ENCODE measurements at places on chromosomes 3 and 15. TPM values are rescaled to one million over a fixed set of nuclear protein-coding genes. Genes with fewer than 3 reads are reported as not detected.

DNA sequence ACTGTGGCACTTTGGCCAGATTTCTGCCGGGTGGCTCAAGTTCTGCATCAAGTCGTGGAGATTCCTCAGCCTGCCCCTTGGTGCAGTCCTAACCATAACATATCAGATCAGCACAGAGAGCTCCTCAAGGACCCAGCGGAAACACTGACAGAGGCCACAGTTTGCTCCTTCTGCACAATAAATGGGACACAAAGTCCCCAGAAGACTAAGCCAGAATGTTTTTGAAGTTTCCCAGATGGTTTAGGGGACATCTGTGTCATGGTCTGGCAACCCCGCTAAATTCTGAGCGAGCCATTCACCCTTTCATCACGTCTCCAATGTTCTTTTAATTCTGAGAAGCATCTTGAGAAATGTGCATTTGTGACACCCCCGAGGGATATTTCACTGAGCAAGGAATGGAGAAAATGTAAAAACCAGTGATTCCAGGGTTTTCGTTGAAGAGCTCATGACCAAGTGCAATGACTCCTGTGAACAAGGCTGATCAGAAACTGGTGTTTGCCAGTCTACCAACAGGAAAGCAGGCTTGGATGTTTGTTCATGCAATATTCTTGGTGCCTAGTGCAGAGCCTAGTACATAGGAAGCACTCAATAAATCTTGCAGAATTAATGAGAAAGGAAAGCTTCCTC, 64.8 kb upstream of the LMCD1 start:
- H3K4me1 ChIP-seq: no peaks in the 10 kb centered on the region
- H3K36me3 ChIP-seq: no peaks in the 10 kb centered on the region
- no peaks in the 10 kb centered on the region for H3K27me3 ChIP-seq
- no peak overlapping the region for H3K27ac ChIP-seq
- no peak overlapping the region for H3K4me3 ChIP-seq

GRCh38 chr3:154310840-154311239, 13.4 kb downstream of the DHX36 start:
- no peak overlapping the region for H3K27ac ChIP-seq
- H3K4me1 ChIP-seq: no peaks in the 10 kb centered on the region
- no peaks in the 10 kb centered on the region for H3K27me3 ChIP-seq

GRCh38 chr3:115022835-115023398, 124.2 kb downstream of the ZBTB20 start:
- no peaks in the 10 kb centered on the region for H3K4me1 ChIP-seq
- no peaks in the 10 kb centered on the region for H3K27me3 ChIP-seq
- H3K27ac ChIP-seq: no peak overlapping the region
- no peak overlapping the region for H3K4me3 ChIP-seq
- H3K36me3 ChIP-seq: no peaks in the 10 kb centered on the region
- no peak for DNase-seq

GRCh38 chr15:82554351-82554750, 14.1 kb upstream of the RPS17 start:
- H3K36me3 ChIP-seq: no peaks in the 10 kb centered on the region
- no peaks in the 10 kb centered on the region for H3K4me1 ChIP-seq
- no peak overlapping the region for H3K4me3 ChIP-seq
- peaks cover 27% of the 10 kb centered on the region for H3K27me3 ChIP-seq
- no peak for DNase-seq

GRCh38 chr3:129577366-129577765, 29.1 kb downstream of the PLXND1 start:
- H3K4me1 ChIP-seq: no peaks in the 10 kb centered on the region
- H3K27ac ChIP-seq: no peak overlapping the region
- no peaks in the 10 kb centered on the region for H3K27me3 ChIP-seq
- no peaks in the 10 kb centered on the region for H3K36me3 ChIP-seq
- no peak overlapping the region for H3K4me3 ChIP-seq
- DNase-seq: no peak

- peaks cover 31% of the 10 kb centered on the region for H3K4me1 ChIP-seq
- no peaks in the 10 kb centered on the region for H3K27me3 ChIP-seq
- H3K4me3 ChIP-seq: no peak overlapping the region
- no peak for DNase-seq
These were observed 121.6 kb downstream of the UBE2E2 start for GRCh38 chr3:23324745-23325144.

GRCh38 chr3:15148614-15149013, 49.7 kb upstream of the RBSN start:
- no peak for DNase-seq
- H3K36me3 ChIP-seq: no peaks in the 10 kb centered on the region
- H3K27ac ChIP-seq: no peak overlapping the region
- H3K4me1 ChIP-seq: no peaks in the 10 kb centered on the region

DNA sequence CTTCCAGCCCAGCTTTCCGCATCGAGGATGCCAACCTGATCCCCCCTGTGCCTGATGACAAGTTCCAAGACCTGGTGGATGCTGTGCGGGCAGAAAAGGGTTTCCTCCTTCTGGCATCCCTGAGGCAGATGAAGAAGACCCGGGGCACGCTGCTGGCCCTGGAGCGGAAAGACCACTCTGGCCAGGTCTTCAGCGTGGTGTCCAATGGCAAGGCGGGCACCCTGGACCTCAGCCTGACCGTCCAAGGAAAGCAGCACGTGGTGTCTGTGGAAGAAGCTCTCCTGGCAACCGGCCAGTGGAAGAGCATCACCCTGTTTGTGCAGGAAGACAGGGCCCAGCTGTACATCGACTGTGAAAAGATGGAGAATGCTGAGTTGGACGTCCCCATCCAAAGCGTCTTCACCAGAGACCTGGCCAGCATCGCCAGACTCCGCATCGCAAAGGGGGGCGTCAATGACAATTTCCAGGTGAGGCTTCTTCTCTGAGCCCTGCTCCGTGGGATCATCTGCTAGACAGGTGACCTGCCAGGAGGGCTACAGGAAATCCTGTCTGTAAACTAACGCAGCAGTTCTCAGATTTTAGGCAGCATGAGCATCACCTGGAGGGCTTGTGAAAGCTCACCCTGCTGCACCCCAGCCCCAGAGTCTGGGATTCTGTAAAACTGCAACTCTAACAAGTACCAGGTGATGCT, 1.6 kb downstream of the THBS1 start:
- H3K4me1 ChIP-seq: peaks cover 22% of the 10 kb centered on the region
- no peak for DNase-seq
- H3K36me3 ChIP-seq: peaks cover 17% of the 10 kb centered on the region
- H3K27ac ChIP-seq: no peak overlapping the region

DNA sequence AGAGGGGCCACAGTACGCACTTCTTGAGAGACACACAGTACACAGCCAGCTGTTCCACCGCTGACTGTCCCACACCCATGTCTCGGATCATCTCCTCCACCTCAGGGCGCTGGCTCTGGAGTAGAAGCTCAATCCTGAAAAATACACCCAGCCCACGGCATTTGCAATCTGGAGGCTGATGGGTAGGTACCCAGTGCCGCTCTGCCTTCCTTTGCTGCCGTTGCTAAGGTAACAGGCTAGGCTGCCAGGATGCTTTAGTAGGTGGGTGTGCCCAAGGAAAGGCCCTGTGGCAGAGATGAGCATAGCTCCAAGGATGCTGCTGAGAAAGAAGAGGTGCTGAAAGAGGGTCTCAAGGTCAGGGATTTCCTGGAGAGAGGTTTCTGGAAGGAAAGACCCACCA, 14.6 kb downstream of the TRAIP start:
- H3K4me1 ChIP-seq: no peaks in the 10 kb centered on the region
- H3K27me3 ChIP-seq: no peaks in the 10 kb centered on the region
- H3K36me3 ChIP-seq: 0 out of 2 replicates have a peak, but pooled peaks cover 3% of the 10 kb centered on the region
- no peak for DNase-seq
- H3K4me3 ChIP-seq: no peak overlapping the region

- peaks cover 56% of the 10 kb centered on the region for H3K4me1 ChIP-seq
- no peaks in the 10 kb centered on the region for H3K27me3 ChIP-seq
- no peak overlapping the region for H3K27ac ChIP-seq
- no peak for DNase-seq
- no peaks in the 10 kb centered on the region for H3K36me3 ChIP-seq
These were observed 140.5 kb upstream of the TBL1XR1 start for GRCh38 chr3:177337541-177338331.

- H3K4me3 ChIP-seq: no peak overlapping the region
- no peaks in the 10 kb centered on the region for H3K36me3 ChIP-seq
- H3K27ac ChIP-seq: peak overlapping the region; percentile 36
- peaks cover 20% of the 10 kb centered on the region for H3K4me1 ChIP-seq
- H3K27me3 ChIP-seq: no peaks in the 10 kb centered on the region
These were observed 23.4 kb upstream of the MAP4 start for GRCh38 chr3:48039487-48040190.

- no peaks in the 10 kb centered on the region for H3K36me3 ChIP-seq
- no peaks in the 10 kb centered on the region for H3K27me3 ChIP-seq
- no peaks in the 10 kb centered on the region for H3K4me1 ChIP-seq
- H3K4me3 ChIP-seq: no peak overlapping the region
These were observed 227.7 kb upstream of the TOPAZ1 start for GRCh38 chr3:44013967-44014366.

DNA sequence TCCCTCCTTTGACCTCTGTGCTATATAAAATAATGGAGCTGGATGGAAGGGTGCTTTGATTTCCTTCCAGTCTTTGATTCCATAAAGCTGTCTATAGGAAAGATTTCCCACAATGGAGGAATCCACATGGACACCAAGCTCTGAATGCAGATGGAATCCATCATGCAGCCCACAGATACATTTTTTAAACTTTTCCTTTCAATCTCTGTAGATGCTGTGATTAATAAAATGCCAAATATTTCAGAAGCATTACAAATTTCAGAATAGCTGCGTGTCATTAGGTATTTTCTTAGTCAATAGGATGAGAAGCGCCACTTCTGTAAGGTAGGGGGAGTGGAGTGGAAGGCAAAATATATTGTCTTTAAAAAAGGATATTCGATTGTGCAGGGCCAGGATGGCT, 489.0 kb downstream of the NTRK3 start:
- H3K27me3 ChIP-seq: no peaks in the 10 kb centered on the region
- H3K4me3 ChIP-seq: no peak overlapping the region
- no peaks in the 10 kb centered on the region for H3K4me1 ChIP-seq
- DNase-seq: no peak
- H3K36me3 ChIP-seq: no peaks in the 10 kb centered on the region
- H3K27ac ChIP-seq: no peak overlapping the region

GRCh38 chr3:24496529-24497482, 2.2 kb upstream of the THRB start:
- no peak for DNase-seq
- H3K4me1 ChIP-seq: peaks cover 47% of the 10 kb centered on the region
- no peak overlapping the region for H3K27ac ChIP-seq
- no peaks in the 10 kb centered on the region for H3K27me3 ChIP-seq

DNA sequence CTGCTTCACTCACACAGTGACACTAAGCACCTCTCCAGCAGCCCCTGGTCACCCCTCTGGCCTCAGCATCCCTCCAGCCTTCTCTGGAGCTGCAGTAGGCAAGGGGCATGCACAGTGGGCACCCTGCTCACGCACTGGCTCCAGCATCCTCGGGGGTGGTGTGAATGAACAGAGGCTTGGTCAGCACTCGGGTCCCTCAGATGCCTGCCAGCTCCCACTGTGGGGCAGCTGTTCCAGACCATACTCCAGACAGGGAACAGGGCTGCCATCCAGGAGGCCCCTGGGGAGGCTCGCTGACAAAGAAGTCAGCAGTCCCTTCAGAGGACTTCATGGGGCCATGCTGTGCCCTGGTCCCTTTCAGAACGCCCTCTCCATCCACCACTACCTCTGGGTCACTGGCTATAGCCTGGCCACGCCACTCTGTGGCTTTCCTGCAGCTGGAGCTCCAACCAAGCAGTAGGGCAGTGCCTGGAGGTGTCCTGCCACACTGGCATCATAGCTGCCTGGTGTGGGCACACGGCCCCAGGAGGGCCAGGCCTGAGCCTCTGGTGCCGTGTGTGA, 26.3 kb downstream of the ALS2CL start:
- H3K36me3 ChIP-seq: no peaks in the 10 kb centered on the region
- H3K27me3 ChIP-seq: no peaks in the 10 kb centered on the region
- no peak for DNase-seq
- no peak overlapping the region for H3K4me3 ChIP-seq

GRCh38 chr15:83919319-83919830, 265.5 kb downstream of the ADAMTSL3 start:
- H3K4me1 ChIP-seq: no peaks in the 10 kb centered on the region
- H3K27me3 ChIP-seq: no peaks in the 10 kb centered on the region

GRCh38 chr15:69724333-69724732, 271.7 kb downstream of the RPLP1 start:
- H3K36me3 ChIP-seq: no peaks in the 10 kb centered on the region
- no peak overlapping the region for H3K27ac ChIP-seq
- no peaks in the 10 kb centered on the region for H3K27me3 ChIP-seq

GRCh38 chr3:149362366-149362765, 15.1 kb downstream of the TM4SF1 start:
- DNase-seq: no peak
- H3K27ac ChIP-seq: no peak overlapping the region
- H3K4me1 ChIP-seq: peaks cover 18% of the 10 kb centered on the region
- no peaks in the 10 kb centered on the region for H3K27me3 ChIP-seq

GRCh38 chr3:79415356-79415755, 352.4 kb downstream of the ROBO1 start:
- H3K27me3 ChIP-seq: no peaks in the 10 kb centered on the region
- no peaks in the 10 kb centered on the region for H3K36me3 ChIP-seq
- no peak overlapping the region for H3K27ac ChIP-seq
- no peak for DNase-seq
- no peaks in the 10 kb centered on the region for H3K4me1 ChIP-seq
- no peak overlapping the region for H3K4me3 ChIP-seq

- H3K36me3 ChIP-seq: no peaks in the 10 kb centered on the region
- H3K4me3 ChIP-seq: no peak overlapping the region
- H3K4me1 ChIP-seq: peaks cover 74% of the 10 kb centered on the region
- H3K27me3 ChIP-seq: no peaks in the 10 kb centered on the region
- H3K27ac ChIP-seq: peak overlapping the region; percentile 66
These were observed 170.2 kb upstream of the TLE3 start for GRCh38 chr15:70267879-70268278.

GRCh38 chr3:153032891-153033290, 129.1 kb upstream of the RAP2B start:
- no peaks in the 10 kb centered on the region for H3K4me1 ChIP-seq
- H3K27ac ChIP-seq: no peak overlapping the region
- no peaks in the 10 kb centered on the region for H3K36me3 ChIP-seq
- H3K4me3 ChIP-seq: no peak overlapping the region
- H3K27me3 ChIP-seq: no peaks in the 10 kb centered on the region

- no peak overlapping the region for H3K4me3 ChIP-seq
- DNase-seq: no peak
- no peaks in the 10 kb centered on the region for H3K36me3 ChIP-seq
- no peak overlapping the region for H3K27ac ChIP-seq
These were observed 37.4 kb upstream of the SECISBP2L start for GRCh38 chr15:49083401-49084284.

- DNase-seq: no peak
- H3K36me3 ChIP-seq: no peaks in the 10 kb centered on the region
- H3K27me3 ChIP-seq: no peaks in the 10 kb centered on the region
- peaks cover 19% of the 10 kb centered on the region for H3K4me1 ChIP-seq
- H3K27ac ChIP-seq: no peak within 1 kb of the TSS
These were observed at the start of gene TMEM212 for GRCh38 chr3:171842864-171843518. TSS of gene TMEM212 (plus strand) at chr3:171843349. CDS start at chr3:171843384, 35 bp downstream.

ALS2CL gene
- 71.6 TPM for total RNA-seq

PPP4R2 gene
- total RNA-seq: 63.2 TPM

RNU5B-1 gene
- total RNA-seq: not detected

CCR2 gene
- total RNA-seq: not detected
